Upper lobe of right lung (tissue), 1 donor: ENCODE measurements at places on chromosomes 12 and 14.

DNA sequence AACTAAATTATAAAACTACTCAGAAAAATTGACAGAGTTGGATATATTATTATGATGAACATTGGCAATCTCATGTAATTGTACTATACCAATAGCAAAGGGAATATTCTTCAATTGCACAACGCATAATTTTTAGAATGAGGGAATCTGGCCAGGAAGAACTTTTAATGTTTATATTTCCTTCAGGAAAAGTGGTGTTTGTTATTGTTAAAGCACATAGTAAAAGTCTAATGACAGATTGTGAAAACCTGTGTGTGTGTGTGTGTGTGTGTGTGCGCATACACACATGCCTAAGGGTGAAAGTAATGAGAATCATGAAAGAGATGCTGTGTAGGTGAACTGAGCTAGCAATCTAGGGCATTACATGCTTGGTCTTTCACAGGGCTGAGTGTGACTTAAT is 877.7 kb downstream of the SLC6A15 start:
- no peak for DNase-seq

DNA sequence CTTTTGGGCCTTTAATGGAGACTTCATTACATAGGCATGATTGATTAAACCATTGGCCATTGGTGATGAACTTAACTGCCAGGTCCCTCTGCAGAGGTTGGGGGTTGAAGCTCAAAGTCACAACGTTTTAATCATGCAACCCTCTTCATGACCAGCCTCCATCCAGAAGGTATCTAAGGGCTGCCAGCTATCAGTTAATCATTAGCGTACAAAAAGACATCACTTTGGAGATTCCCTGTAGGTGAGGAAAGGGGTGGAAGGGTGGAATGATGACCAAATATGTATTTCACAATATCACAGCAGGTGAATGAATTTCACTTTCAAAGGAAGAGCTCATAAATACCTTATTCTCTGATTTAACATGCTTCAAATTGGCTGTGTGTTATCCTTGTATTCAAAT is 92.0 kb downstream of the MIPOL1 start:
- no peak for DNase-seq

- DNase-seq, result no peak
These were observed 186.3 kb downstream of the DACT1 start for GRCh38 chr14:58824106-58824505.

DNA sequence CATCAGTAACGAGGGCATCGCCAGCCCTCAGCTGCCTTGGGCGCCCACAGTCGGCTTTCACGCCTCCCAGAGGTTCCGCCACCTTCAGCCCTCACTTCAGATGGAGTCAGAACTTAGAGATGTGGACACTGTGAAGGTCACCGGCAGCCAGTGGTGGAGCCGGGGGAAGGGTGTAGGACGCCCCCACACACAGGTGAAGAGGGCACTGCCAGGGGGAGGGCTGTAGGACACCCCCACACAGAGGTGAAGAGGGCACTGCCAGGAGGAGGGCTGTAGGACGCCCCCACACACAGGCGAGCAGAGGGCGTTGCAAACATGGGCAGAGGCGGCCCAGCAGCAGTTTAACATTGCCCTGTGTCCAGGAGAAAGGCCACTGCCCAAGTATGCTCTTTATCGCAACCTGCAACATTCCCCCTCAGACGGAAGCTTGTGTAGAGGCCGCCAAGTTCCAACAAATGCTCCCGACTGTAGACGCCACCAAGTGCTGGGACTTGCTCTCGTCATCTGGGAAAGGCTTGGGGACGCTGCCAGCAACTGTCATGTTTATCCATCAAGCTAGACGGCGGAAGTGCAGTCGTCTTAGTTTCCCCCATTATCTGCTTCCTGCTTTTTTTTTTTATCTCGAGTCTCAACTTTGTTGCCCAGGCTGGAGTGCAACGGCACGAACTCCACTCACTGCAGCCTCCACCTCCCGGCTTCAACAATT is 4.9 kb upstream of the ANKLE2 start:
- DNase-seq, result no peak

- no peak for DNase-seq
These were observed 228.5 kb downstream of the VRK1 start for GRCh38 chr14:97025722-97026121.

DNA sequence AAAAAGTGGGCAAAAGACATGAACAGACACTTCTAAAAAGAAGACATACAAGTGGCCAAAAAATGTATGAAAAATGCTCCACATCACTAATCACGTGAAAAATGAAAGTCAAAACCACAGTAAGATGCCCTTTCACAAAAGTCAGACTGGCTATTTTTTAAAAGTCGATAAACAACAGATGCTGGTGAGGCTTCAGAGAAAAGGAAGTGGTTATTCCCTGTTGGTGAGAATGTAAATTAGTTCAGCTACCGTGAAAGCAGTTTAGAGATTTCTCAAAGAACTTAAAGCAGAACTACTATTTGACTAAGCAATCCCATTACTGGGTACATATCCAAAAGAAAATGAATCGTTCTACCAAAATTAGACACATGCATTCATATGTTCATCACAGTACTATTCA is 237.0 kb downstream of the KIF21A start:
- DNase-seq, result no peak

GRCh38 chr14:22610931-22611330 is 12.8 kb downstream of the ABHD4 start:
- DNase-seq, result no peak

DNA sequence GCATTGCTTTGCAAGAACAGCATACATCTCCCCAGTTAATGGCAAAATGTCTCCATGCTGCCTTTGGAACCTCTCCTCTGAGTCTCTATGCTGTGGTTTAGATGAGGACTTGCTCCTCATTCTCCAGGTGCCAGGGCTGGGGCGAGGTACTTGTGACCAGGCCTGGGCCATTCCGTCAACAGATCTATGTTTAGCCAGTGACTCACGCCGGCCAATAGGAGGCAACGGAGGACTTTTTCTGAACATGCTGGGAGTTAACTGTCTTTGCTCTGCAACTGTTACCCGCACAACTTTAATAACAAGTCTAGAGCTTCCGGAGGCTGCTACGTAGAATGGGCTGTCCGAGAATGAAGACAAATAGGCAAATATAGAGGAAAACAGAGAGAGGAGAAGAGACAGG is 214.2 kb downstream of the GLT1D1 start:
- DNase-seq, result no peak

DNA sequence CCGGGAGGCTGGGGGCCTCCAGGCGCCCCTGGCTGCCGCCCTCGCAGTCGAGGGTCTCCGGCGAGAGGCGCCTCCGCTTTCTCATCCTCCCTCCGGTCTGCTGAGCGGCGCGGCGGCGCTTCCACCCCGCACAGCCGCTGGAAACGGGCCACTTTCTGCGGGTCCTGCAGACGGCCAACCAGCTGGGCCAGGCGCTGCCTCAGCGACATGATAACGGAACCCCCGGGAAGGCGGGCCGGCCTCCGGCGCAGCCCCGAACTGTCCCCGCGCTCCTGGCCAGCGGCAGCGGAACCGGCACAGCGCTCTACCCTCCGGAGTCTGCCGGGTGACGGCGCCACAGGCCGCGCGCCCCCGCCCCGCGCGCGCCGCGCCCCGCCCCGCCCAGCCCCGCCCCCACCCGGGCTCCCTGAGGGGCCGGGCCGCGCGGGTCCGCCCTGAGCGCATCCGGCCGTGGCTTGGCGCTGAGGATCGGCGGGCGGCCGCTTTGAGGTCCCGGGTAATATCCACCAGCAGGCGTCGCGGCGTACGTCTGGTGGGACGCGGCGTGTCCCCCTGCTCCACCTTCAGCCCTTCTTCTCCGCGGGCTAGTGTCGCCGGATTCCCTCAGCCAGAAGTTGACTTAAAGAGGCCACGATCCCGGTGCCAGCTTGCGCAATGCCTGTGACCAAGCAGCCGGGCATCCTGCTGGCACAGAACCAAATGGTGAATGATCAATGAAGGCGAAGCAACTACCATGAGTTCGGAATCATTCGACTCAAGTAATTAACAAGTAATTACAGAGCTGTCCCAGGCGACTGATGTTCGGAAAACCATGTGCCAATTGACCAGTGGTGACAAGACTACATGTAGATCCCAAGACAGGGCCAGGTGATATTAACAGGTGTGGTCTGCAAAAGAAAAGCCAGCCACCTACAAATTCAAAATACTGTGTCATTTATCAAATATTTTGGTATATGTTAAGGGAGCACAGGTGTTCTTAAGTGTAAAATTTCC is at the start of gene SGPP1:
SGPP1 (minus strand) TSS at position 330 of the 993 bp plus-strand sequence; CDS start at position 209, 121 bp downstream.
- peak; percentile 90 for DNase-seq

DNA sequence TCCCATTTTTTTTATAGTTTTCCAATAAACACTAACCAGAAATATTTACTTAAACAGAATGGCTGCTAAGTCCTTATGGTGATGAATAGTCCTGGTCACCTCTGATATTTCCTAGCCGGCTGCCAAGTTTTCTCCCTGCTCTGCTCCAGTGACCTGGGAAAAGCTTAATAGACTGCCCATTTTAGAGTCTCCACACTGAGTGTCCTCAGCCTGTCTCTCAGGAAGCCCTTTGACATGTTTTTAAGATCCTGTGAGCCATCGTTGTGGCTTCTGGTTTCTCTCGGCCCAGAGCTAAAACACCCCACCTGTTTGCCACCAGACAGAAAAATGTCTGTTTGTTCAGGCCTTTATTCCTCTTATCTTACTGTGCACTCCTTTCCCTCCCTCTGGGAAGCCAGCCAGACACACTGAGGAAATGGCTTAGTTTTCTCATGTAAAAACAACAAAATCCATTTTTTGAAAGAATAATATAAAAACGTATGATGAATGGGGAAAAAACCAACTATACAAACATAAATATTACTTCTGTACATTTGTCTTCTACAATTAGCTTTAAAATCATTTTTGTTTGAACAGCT is 25.4 kb upstream of the ALDH2 start:
- DNase-seq, result no peak

- DNase-seq, result no peak
These were observed 26.2 kb downstream of the EGLN3 start for GRCh38 chr14:33924566-33925100.

DNA sequence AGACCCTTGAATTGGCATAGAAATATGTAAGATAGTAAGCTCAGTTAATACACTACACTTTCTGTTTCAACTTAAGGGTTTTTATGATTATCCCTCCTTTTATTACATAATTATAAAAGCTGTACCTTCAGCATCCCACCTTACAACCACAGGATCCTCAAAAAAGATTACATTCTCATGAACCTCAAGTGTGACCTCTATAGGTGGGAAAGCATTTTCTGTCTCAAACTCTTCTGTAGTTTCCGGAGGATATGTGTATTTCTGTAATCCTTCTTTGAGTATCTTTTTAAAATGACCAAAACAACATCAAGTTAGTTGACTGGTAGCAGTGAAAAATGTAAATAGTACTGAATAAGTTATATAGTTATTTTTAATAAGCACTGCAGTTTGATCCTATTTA is 75.9 kb downstream of the DNAI7 start:
- no peak for DNase-seq

GRCh38 chr14:36478782-36479181 is 41.2 kb downstream of the NKX2-1 start:
- no peak for DNase-seq

DNA sequence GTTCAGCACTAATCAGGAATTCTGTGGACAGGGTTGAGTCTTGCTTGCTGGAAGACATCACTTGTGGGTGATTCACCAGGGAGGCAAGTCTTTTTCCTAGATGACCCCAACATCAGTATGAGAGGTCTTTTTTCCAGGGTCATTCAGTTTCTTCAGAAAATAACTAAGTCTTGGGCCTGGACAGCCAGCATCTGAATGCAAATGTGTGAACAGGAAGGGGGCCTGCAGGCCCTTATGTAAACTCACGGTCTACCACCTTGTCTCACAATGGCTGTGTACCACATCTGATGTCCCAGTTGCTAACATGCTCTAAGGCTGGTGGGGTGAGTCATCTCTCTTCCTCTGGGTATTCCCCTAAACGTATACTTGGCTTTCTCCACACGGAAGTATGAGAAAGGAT is 79.2 kb downstream of the HECTD4 start:
- DNase-seq, result no peak

- no peak for DNase-seq
These were observed 17.1 kb upstream of the HIGD1C start for GRCh38 chr12:50934981-50935807.

- DNase-seq, result no peak
These were observed 51.1 kb upstream of the RPH3A start for GRCh38 chr12:112740387-112740934.

DNA sequence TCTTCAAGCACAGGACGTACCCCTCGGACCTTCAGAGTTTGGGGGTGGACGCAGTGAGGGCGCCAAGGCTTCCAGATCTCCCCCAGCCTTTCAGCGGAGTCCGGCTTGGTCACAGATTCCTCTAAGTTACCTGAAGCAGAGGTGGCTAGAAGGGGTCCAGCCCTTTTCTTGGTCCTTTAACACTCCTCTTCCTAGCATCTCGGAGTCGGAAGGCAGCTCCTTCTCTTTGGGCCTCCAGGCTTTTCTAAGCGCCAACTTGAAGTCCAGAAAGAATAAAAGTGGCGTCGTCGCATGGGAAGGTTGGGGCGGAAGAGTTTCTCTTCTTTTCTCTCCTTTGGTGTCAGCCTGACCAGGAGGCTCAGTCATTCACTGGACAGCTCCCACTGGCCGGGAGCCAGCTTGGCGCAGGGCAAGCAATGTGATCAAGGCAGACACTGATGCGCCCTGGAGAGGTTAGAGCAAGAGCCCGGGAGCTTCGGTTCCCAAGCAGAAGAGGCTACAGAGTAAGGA is 9.6 kb downstream of the OR6S1 start:
- peak; percentile 76 for DNase-seq

DNA sequence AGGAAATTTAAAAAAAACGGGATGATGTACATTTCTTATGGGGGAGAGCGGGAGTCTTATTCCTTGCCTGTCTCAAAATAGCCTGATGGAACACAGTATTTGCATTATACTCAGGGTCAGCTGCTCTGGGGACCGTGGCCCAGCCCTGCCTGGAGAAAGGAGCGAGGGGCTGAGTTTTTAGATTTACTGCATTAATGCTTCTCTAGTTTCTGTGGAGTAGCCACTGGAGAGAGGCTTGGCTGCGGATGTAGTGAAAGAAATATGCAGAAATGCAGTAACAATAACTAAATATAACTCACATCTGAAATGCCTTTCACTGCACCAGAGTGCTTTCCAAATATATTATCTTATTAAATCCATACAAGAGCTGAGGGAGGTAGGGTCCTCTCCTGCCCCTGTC is 87.6 kb upstream of the MAP1LC3B2 start:
- no peak for DNase-seq

DNA sequence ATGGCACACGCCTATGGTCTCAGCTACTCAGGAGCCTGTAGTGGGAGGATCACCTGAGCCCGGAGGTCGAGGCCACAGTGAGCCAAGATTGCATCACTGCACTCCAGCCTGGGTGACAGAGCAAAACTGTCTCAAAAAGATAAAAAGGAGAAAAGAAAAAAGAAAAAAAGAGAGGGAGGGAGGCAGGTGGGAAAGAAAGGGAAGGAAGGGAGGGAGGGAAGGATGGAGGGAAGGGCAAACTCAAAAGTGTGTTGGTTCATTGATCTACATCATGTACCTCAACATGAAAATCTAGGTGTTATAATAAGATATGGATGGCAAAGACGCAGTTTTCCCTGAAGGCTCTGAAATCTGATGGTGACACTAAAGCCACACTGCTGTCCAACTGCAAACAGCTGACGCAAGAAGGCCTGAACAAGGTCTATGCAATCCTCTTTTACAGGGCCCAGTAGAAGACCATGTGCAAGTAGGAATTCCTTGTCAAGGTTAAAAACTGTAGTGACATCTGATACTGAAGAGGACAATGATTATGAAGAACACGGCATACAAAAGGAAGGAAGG is 143.6 kb downstream of the ITPR2 start:
- no peak for DNase-seq
